ENCODE measurements at places on chromosomes 12 and 14.

- DNase-seq, result no peak
These were observed 86.5 kb upstream of the FOXN3 start for GRCh38 chr14:89503431-89503996.

DNA sequence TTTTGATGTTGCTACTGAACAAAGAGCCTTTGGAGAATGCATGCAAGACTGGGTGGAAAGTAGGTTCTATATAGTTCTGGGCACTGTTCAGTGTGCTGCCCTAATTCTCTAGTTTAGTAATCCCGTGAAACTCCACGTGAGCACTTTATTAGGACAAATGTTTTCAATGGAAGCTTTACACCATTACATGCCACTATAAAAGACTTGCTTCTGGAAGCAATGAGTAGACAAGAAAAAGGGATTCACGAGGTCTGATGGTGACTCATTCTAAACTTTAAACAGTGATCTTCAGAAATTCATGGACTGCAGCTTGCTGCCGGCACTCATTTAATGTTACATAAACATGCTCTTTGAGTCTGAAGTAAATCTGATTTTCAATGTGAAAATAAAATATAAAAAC is 22.3 kb downstream of the ATG14 start:
- DNase-seq, result no peak

DNA sequence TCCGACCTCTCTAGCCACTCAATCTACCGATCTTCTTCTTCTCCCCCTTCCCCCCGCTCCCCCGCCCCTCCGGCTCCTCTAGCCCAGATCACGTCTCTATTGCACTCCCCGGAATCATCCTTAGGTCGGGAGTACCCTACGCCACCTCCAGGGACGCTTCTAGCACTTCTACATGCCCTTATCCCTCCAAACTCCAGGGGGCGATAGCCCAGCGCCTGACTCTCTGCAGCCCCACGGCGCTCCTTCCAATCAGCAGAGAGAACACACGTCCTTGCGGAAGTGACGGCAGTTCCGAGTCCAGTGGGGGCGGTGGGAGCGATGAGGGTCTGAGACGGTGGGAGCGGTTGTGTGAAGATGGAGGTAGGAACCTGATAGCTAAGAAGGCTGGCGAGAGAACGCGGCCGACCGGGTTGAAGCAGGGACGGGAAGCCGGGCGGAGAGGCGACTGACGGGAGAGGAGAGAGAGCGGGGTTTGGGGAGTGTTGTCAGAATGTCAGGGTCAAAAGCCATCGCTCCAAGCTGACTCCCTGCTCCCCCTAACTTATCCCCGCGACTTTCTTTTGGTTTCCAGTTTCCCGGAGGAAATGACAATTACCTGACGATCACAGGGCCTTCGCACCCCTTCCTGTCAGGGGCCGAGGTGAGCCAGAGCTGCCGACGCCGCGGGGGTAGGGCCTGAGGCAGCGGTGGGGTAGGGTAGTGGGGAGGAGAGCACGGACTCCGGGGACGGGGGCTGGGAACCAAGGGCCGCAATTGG is at the start of the genes RAB2B and TOX4:
Gene RAB2B, minus strand, starts transcription at position 35 of the 757 bp plus-strand sequence. CDS start 87 bp downstream, outside the sequence.
Gene TOX4, plus strand, starts transcription at position 271 of the 757 bp plus-strand sequence. Its CDS starts 84 bp downstream, at position 355.
- peak; percentile 96 for DNase-seq

DNA sequence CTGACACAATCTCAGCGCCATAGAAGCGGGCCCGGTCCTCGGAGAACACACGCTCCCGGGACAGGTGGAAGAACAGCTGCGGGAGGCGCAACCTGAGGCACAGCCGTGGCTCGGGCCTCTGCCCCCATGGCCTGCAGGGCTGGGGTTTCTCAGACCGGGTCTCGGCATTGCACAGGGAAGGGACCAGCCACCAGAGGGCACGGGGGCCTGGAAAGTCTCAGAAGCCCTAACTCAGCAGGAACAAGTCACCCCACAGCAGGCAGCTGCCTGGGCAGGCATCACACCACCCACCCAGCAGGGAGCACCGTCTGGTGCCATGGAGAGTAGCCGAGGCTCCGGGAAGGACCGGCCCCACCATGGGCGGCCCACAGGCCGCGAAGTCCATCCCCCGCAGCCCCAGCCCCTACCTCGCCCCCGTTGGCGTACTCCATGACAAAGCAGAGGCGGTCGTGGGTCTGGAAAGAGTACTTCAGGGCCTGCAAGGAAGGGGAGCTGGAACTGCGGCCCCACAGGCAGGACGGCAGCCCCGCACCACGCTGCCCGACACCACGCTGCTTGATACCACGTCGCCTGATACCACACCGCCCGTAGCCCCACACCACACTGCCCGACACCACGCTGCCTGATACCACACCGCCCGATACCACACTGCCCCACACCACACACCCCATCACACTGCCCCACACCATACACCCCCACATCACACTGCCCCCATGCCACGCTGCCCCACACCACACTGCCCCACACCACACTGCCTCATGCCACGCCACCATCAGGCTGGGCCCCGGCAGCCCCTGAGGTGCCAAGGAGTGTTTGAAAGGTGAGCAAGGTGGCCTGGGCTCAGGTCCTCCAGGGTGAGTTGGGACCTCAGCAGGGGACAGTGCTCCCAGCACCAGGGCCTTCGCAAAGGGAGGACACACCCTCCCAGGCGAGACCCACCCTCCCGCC is 20.8 kb downstream of the SIVA1 start:
- DNase-seq, result no peak

DNA sequence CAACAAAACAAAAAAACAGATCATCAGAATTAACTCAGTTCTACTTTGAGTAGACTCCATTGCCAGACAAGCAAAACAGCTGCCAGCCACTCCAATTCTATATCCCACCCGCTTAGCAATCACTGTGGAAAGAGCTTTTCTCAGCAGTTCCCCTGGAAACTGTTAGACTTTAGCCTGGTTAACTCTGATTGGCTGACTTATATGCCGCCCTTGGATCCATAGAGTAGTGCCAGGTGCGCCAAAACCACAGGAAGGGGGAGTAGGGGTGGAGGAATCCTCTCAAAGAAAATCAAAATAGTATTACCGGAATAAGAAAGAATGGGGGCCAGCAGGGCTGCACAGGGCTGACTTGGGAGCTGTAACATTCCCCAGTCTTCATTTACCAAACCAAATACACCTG is 5.4 kb upstream of the EML5 start:
- no peak for DNase-seq

GRCh38 chr14:68305738-68306137 is 486.2 kb downstream of the RAD51B start:
- DNase-seq, result no peak

DNA sequence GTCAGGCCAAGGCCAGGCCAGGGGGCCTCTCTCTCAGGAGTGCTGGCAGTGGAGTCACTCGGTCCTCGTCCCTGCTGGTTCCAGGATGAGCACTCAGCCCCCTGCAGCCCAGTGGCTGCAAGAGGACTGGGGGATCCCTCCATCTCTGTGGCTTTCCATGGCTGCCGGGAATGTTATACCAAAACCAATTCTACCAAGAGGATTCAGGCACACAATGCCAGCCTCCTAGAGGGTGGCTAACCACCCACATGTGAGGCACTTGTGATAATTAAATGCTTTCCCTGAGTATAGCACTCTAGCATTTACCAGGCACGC is 21.9 kb downstream of the ASB2 start:
- DNase-seq, result no peak

GRCh38 chr12:52389313-52390207 is 4.1 kb upstream of the KRT84 start:
- DNase-seq, result no peak

DNA sequence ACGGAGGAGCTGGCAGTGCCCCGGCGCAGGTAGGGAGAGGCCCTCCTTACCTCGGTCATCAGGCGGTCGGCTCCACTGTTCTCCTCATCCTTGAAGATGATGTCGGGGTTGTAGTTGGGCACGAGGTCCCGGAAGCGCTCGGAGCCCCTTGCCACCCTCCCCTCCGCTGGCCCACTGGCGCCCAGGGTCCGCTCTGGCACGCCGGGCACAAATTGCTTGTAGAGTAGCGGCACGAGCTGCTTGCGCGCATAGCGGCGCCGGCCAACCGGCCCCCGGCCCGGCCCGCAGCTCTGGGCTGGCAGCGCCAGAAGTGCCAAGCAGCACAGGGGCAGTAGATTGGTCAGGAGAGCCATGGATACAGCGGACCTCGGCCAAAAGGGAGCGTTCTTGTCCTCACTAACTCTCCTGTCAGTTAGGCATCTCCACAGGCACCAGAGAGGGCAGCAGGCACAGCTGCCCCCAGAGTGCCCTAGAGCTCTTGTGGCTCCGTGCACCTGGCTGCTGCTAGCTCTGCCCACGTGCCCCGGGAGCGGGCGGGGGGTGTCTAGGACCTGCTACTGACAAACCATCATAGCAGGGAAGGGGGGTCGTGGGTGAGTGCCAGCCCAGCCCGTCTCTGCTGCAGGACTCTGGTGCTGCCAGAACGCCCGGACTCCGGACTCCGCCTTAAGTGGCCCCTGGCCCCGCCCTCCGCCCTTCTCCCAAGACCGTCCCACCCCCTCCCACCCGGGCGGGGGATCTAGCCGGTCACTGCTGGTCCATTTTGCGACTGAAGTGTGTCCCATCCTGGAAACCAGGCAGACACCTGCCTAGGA is at the start of gene DHH:
Gene DHH, minus strand, starts transcription at position 642 of the 815 bp plus-strand sequence. Its CDS starts 289 bp downstream, at position 353.
- DNase-seq, result peak; percentile 54

DNA sequence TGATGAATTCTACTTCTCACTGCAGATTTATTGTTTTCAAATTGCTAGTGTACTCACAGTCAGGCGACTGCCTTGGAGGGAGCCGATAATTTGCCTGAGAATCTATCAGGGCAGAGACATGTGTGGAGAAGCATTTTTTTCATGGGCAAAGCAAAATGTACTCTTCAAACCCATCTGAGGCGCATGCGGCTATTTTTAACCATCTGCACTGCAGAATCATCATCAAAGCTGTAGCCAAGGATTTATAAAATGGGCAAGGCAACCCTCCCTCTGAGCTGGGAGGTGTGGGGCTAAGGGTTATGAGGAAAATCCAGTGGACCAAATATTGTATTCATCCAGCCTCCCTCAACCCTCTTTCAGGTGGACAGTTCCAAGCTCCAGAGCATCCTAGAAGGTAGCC is 37.7 kb downstream of the BEST3 start:
- no peak for DNase-seq

DNA sequence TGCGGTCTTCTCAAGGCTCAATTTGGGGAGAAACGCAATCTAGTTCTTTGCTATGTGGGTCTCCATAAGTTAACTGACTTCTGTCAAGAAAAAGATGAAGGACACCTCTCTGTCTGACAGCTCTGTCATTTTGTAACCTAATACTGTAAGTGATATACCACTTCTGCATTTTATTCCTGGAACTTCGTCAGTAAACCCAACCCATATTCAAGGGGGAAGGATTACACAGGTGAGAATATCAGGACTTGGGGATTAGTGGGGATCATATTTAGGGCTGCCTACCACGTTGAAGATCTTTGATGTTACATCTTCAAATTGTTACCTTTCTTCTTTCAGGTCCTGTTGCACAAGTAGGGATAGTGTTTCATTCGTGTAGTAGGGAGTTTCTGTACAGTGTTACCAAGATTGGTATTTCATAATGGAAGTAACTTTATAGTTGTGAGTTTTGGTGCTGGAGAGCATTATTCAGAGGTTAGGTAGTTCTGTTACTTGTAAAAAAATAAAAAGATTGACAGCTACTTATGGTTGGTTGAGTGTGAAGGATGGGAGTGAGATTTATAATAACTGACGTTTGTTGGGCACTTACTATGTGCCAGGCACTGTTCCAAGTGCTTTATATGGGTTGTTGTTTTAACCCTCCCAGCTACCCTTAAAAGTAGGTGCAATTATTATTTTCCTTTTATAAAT is 1.6 kb downstream of the TMEM260 start:
- DNase-seq, result no peak

DNA sequence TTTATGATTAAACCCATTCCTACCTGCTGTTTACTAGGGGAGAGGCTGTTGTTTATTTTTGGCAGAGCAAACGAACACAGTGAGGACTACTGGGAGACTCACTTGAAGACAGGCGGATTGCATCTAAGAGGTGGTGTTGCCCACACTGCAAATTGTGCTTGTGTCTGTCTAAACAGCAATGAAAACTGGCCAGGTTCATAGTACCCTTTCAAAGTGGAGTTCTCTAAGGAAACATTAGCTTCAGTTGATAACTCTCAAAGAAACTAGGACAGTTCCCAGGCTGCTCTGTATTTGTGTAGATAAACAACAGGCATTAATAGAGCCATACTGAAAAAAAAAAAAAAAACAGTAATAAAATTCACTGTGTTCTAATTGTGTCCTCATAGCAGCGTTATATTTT is 466.0 kb upstream of the RGS6 start:
- no peak for DNase-seq

DNA sequence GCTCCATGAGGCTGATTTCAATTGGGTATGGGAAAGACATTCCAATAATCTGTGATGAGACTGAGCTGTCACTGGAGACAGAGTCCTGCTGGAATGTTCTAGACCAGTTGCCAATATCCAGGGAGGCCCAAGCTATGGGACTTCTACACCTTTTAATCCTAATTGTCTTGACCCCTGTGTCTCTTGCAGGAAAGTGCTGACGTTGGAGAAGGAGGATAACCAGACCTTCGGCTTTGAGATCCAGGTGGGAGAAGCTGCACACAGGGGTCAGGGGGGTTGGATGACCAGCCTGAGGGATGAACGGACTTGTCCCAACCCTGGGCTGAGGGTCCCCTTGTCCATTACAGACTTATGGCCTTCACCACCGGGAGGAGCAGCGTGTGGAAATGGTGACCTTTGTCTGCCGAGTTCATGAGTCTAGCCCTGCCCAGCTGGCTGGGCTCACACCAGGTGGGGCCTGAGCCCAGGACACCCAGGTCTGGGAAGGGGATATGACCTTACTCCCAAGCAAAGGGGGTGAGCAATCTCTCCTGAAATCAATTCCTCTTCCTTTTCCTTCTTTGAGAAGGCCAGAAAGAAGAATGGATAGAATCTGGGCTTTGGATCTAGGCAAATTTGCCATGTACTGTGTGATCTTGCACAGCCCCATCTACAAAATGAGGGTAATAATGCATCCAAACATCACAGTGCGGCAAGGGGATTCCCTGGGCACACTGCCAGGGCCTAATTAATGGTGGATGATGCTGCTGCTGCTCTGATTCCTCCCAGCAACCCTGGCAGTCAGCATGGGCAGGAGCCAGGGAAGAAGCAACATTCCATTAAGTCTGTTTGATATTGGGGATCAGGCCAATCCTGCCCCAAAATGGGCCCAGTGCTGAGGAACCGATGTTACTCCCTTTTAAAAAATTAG is 4.2 kb downstream of the TAMALIN start:
- peak; percentile 79 for DNase-seq
